ENCODE measurements at places on chromosomes 2 and 18. TPM values are rescaled to one million over a fixed set of nuclear protein-coding genes. Genes with fewer than 3 reads are reported as not detected.

The IL1RL1 gene
- polyA plus RNA-seq = not detected

The FBXO48 gene
- polyA plus RNA-seq = 0.63 TPM

The CRYBA2 gene
- polyA plus RNA-seq = not detected

GRCh38 chr2:172438741-172439508 lies 11.5 kb downstream of the ITGA6 start:
- peak overlapping the region; percentile 72 for H3K27ac ChIP-seq
- peak overlapping the region; percentile 83 for H3K4me3 ChIP-seq
- H3K27me3 ChIP-seq = no peaks in the 10 kb centered on the region
- no peak for DNase-seq
- H3K4me1 ChIP-seq = peaks cover 91% of the 10 kb centered on the region

DNA sequence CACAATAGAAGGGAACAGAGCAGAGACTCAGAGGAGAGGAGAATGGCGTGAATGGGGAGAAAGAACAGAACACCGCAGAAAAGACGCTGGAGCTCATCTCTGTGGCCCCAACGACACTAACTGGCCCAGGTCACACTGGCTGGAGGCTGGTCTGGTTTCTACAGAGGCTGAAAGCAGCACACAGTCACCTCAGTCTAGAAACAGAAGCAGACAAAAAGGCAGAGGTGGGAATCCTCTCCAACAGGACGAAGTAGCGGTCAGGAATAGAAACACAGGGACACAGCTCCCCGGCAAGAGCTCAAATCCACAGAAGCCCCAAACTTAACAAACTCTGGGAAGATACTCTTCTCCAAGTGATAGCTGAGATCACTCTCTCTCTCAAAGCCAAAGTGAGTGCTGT lies 9.2 kb downstream of the SLC66A2 start:
- no peak overlapping the region for H3K27ac ChIP-seq
- peaks cover 40% of the 10 kb centered on the region for H3K36me3 ChIP-seq
- no peak for DNase-seq
- H3K27me3 ChIP-seq = no peaks in the 10 kb centered on the region
- no peak overlapping the region for H3K4me3 ChIP-seq

The CD8A gene
- polyA plus RNA-seq = 1.8 TPM

DNA sequence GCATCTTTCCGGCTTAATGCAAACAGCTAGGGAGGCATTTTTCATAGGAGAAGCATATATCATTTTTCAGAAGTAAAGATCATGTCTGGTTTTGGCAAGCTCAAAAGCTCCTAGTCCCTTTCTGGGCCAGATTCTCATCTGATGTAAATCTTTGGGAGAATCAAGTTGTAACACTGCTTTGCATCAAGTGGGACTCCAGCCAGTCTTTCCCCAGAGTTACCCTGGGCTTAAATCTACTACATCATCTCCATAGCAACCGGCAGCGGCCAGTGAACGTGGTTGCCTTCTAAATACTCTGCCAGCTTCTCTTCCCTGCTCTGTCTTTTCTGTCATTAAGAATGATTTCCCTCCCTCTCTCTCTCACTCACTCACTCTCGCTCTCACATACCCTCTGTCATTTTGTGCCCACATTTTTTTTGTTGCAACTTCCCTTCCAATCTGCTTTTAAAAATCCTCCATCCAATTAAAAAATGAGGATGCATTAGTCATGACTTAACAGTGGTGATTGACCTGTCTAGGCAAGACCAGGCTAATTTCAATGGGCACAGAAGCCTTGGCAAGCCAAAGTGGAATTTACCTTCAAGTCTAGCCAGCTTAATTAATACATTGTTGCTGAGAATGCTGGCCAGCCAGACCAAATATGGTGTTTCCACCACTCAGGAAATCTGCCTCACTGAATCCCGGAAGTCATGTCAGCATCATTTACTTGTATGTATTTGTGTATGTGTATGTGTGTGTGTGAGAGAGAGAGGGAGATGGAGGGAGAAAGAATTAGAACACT lies 93.0 kb downstream of the NRP2 start:
- no peak overlapping the region for H3K27ac ChIP-seq
- H3K36me3 ChIP-seq = no peaks in the 10 kb centered on the region
- no peak for DNase-seq

- no peak overlapping the region for H3K4me3 ChIP-seq
- no peaks in the 10 kb centered on the region for H3K36me3 ChIP-seq
- DNase-seq = no peak
- H3K4me1 ChIP-seq = peaks cover 32% of the 10 kb centered on the region
- H3K27me3 ChIP-seq = peaks cover 2% of the 10 kb centered on the region
Observed at GRCh38 chr2:177164131-177164530, 48.5 kb upstream of the HNRNPA3 start.

- H3K27me3 ChIP-seq = no peaks in the 10 kb centered on the region
- no peak overlapping the region for H3K4me3 ChIP-seq
- no peaks in the 10 kb centered on the region for H3K36me3 ChIP-seq
- no peak overlapping the region for H3K27ac ChIP-seq
- H3K4me1 ChIP-seq = no peaks in the 10 kb centered on the region
- no peak for DNase-seq
Observed at GRCh38 chr2:28487258-28487657, 8.6 kb upstream of the PLB1 start.

- H3K27ac ChIP-seq = no peak overlapping the region
- peaks cover 3% of the 10 kb centered on the region for H3K4me1 ChIP-seq
- DNase-seq = no peak
- H3K36me3 ChIP-seq = no peaks in the 10 kb centered on the region
Observed at GRCh38 chr2:231683292-231684235, 24.8 kb upstream of the PTMA start.

The LYG2 gene
- polyA plus RNA-seq = not detected

GRCh38 chr2:7057865-7058400 lies 140.7 kb downstream of the RNF144A start:
- peaks cover 39% of the 10 kb centered on the region for H3K4me1 ChIP-seq
- peak; percentile 60 for DNase-seq
- peak overlapping the region; percentile 55 for H3K27ac ChIP-seq
- no peaks in the 10 kb centered on the region for H3K27me3 ChIP-seq
- peak overlapping the region; percentile 71 for H3K4me3 ChIP-seq

The SERPINB12 gene
- not detected for polyA plus RNA-seq

The GALNT3 gene
- 2.9 TPM for polyA plus RNA-seq

DNA sequence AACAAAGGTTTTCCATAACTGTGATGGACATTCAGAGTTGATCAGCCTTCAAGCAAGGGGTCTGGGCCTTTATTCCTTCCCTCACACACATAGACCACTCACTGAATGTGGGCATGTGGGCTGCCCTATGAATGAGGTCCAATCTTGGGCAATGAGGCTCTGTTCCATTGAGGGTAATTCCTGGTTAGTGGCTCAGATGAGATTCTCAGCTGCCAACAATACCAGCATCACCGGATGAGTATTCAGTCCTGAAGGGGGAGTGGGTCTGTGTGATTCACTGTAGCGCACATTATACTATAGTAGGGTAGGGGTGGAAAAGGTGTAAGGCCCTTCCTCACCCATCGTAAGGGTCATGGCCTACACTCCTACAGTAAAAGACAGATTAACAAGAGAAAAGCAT lies 9.9 kb upstream of the PARD3B start:
- H3K27me3 ChIP-seq = no peaks in the 10 kb centered on the region
- H3K4me3 ChIP-seq = no peak overlapping the region
- no peaks in the 10 kb centered on the region for H3K36me3 ChIP-seq
- no peak for DNase-seq

The LRP2 gene
- polyA plus RNA-seq = not detected

The SERPINB11 gene
- polyA plus RNA-seq = not detected
